GM13977 (cell line): ENCODE measurements at places on chromosomes 2 and 18.
A peak's percentile ranks its signal among the peaks of the same experiment; 100 is the strongest.

DNA sequence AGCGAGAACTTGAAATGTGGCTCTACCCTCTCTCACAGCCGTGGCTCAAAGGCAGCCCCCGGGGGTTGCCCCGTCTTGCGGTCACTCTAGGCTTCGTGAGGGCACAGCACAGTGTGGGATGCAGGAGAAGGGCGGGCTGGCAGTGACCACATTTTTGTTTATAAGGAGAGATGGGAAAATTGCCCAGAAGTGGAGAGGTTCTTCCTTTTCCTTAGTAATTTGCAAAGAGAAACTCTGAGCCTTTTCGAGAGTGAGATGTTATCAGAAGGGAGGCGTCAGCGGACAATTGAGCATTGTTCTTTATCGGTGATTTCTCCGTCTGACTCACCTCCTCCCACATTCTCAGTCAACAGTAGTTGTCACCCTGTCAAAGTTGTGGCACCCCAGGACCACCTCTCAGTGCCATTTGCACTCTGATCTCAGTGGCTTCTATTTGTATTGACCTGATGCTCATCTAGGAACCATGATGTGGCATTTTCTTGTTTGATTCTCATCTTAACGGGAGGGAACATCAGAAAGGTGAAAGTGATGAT, 89.6 kb downstream of the ACAA2 start:
- peak; percentile 62 for DNase-seq

DNA sequence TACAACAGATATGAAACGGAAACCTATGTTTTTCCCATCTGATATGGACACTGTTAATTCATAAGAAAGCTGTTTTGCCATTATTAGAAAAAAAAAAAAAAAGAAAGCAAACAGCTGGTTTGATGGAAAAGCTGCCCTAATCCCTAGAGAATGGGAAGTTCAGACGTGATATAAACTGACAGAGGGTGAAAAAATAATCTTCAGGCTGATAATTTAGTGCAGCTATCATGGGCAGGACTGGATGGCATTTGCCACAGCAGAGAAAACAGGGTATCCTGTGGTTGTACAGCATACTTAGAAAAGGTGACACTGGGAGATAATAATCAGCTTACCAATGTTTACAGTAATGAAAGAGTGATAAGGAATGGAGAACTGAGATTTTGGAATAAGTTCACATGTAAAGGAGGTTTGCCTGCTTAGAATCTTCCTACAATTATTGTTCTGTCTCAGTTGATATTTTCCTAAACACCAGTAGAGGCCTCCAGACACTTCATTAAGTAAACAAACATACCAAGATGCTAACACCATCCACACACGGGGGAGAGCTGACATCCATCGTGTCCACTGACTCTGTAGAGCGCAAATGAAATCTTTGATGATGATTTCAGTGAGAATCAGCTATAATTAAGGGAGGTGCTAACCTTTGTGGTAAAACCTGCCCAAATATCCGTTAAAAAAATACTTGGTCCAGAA, 211.6 kb upstream of the MMADHC start:
- DNase-seq: peak; percentile 3

- DNase-seq: no peak
Measured at GRCh38 chr18:43661570-43661969, 384.3 kb upstream of the SYT4 start.

- DNase-seq: no peak
Measured at GRCh38 chr2:108022628-108023027, 36.3 kb downstream of the SLC5A7 start.

GRCh38 chr2:208363485-208363884, 43.1 kb upstream of the PTH2R start:
- DNase-seq: peak; percentile 23

- DNase-seq: no peak
Measured at GRCh38 chr2:196291873-196292800, 120.8 kb upstream of the STK17B start.

- DNase-seq: no peak
Measured at GRCh38 chr2:149827585-149828126, 240.1 kb upstream of the MMADHC start.

DNA sequence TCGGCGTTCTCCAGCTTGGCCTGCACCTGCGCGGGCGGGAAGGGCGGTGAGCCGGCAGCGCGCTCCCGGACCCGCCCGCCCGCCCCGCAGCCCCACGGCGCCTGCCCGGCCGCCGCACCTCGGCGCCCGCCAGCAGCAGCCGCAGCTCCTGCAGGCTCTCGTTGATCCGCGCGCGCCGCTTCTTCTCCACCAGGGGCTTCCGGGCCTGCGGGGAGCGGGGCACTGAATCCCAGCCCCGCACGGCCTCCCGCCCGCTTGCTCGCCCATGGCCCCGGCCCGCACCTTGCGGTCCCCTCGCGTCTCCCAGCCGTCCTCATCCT, 335 bp downstream of the HES6 start:
- peak; percentile 57 for DNase-seq
